Stimulated activated CD4-positive, alpha-beta T cell treated with anti-CD3 and anti-CD28 coated beads, Interleukin-2, amount 100 ng/mL, for 48 hours (primary cell): ENCODE measurements at places on chromosomes 2 and 18.

- no peak for DNase-seq
Observed at GRCh38 chr2:79573895-79574674, 61.2 kb downstream of the CTNNA2 start.

- DNase-seq, result no peak
Observed at GRCh38 chr2:42864641-42865280, 72.4 kb upstream of the HAAO start.

DNA sequence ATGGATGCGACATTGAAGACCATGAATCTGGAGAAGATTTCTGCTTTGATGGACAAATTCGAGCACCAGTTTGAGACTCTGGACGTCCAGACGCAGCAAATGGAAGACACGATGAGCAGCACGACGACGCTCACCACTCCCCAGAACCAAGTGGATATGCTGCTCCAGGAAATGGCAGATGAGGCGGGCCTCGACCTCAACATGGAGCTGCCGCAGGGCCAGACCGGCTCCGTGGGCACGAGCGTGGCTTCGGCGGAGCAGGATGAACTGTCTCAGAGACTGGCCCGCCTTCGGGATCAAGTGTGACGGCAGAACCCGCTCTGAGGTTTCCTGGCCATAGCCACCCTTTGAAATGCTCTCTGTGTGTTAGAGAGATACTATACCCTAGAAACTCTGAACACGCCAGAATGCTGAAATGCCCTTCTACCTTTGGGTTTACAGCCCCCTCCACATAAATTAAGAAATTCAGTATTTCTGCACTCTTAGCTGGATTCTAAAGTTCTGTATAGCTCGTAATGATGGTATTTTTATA lies 659 bp downstream of the CHMP1B start:
- DNase-seq, result peak; percentile 16

DNA sequence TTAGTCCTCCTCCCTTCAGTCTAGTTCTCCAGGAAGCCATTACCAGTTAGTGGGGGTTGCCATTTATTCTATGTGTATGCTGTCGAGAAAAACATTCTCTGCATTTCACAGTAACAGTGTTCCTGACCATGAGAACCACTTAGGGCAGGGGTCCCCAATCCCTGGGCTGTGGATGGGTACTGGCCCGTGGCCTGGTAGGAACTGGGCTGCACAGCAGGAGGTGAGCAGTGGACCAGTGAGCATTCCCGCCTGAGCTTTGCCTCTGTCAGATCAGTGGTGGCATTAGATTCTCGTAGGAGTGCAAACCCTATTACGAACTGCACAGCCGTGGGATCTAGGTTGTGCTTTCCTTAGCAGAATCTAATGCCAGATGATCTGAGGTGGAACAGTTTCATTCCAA lies 15.8 kb downstream of the ITGA4 start:
- DNase-seq, result no peak

GRCh38 chr2:100776445-100776844 lies 43.5 kb upstream of the NPAS2 start:
- DNase-seq, result no peak

DNA sequence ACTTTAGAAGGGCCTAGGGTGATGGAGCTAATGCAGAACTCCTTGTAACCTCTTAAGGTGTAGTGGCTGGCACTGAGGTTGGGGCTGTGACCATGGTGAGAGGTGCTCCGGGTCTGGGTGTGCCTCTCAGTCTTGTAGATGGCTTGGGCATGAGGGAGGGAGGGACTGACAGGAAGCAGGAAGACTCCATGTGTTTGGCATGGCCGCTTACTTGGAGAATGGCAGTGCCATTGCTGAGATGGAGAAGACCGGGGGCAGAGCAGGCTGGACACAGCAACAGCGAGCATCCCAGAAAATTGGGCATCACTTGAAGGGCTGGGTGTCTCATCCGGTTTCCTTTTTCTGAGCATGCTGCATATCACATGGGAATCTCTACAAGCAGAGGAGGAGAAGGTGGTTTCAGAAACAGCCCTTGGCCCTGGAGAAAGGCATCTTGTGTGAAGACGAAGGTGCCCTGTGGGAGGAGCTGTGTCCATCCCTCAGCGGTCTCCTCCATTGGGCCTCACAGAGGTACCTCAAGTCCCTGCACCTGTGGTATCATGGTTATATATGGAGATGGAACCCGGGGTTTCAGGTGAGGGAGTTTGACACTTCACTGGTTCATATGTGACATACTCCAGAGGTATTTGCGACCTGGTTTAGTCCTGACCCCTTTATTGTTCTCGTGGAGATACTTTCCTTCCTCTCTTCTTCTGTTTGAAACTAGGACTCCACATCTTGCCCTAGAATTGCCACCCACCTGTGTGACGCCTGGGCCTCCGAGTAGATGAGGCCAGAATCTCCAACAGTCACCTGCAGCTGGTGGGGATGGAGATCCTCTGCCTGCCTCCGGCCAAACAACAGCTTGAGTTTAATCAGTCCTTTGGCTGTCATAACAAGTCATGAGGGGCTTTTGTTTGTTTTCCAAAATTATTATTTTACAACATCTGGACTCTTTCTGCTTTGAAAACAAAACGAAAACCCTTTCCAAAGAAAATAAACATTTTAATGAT lies 45.6 kb downstream of the INPP4A start:
- no peak for DNase-seq

DNA sequence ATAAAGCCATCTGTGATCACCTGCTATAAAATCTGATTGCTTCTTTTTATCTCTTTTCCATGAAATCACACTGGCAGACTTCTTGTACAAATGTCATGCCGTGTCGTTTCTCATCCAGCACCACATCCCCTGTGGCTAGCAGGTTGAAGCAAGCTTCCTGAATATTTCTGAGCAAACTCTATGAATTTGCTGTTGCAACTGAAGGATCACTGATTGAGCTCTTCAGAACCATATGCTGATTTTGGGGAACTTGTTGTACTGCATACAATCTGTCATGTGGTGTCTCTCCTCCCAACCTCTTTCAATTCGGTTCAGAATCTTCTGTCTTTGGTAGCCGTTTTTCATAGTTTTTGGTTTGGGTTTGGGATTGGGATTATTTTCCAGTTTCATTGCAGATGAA lies 57.7 kb upstream of the RBMS1 start:
- no peak for DNase-seq

GRCh38 chr2:74379851-74380789 lies at the start of gene DCTN1:
DCTN1 (minus strand) TSS chr2:74380311; CDS start chr2:74380037, 274 bp downstream.
- no peak for DNase-seq

- DNase-seq, result no peak
Observed at GRCh38 chr18:7684966-7685365, 117.8 kb downstream of the PTPRM start.

GRCh38 chr2:42951263-42951938 lies 159.0 kb upstream of the HAAO start:
- DNase-seq, result no peak
